ENCODE measurements at places on chromosomes 2 and 18.

- no peak overlapping the region for H3K4me3 ChIP-seq
- H3K27ac ChIP-seq: no peak overlapping the region
- H3K27me3 ChIP-seq: no peaks in the 10 kb centered on the region
Observed at GRCh38 chr2:204407204-204408014, 137.9 kb upstream of the PARD3B start.

GRCh38 chr2:33236482-33237385, 239.7 kb upstream of the RASGRP3 start:
- H3K36me3 ChIP-seq: no peaks in the 10 kb centered on the region
- no peaks in the 10 kb centered on the region for H3K4me1 ChIP-seq
- H3K27me3 ChIP-seq: no peaks in the 10 kb centered on the region
- no peak overlapping the region for H3K4me3 ChIP-seq
- no peak overlapping the region for H3K27ac ChIP-seq
- no peak for DNase-seq

DNA sequence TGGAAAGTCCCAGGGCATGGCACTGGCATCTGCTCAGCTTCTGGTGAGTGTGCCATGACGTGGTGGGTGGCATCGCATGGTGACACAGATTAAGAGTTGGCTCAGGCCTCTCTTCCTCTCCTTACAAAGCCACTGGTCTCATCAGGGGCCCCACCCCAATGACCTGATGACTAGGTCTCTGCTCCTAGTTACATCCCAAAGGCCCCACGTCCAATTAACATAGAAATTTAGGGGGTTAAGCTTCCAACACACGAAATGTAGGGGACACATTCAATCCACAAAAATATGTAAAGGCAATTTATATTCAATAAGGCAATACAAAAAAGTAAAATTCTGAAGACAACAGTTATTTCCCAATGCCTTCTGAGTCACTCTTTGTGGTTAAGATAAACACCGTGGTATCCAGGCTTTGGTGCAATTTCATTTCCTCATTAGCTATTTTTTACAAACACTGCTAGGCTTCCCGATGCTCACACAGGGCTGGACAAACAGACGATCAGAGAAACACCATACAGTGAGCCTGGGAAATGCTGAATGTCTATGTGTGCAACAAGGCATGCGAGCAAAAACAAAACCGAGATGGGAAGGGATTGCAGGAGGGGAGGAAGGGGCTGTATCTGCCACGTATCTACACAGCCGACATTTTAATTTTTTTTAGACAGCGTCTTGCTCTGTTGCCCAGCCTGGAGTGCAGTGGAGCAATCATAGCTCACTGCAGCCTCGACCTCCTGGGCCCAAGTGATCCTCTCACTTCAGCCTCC, 67.2 kb downstream of the MBP start:
- peak overlapping the region; percentile 39 for H3K27ac ChIP-seq
- H3K36me3 ChIP-seq: peaks cover 17% of the 10 kb centered on the region
- H3K27me3 ChIP-seq: no peaks in the 10 kb centered on the region
- H3K4me3 ChIP-seq: no peak overlapping the region

GRCh38 chr18:70489571-70489970, 200.7 kb downstream of the SOCS6 start:
- no peak overlapping the region for H3K4me3 ChIP-seq
- H3K27me3 ChIP-seq: no peaks in the 10 kb centered on the region
- no peak for DNase-seq
- H3K4me1 ChIP-seq: peaks cover 10% of the 10 kb centered on the region
- no peaks in the 10 kb centered on the region for H3K36me3 ChIP-seq
- H3K27ac ChIP-seq: peak overlapping the region; percentile 69

- H3K36me3 ChIP-seq: peaks cover 2% of the 10 kb centered on the region
- no peaks in the 10 kb centered on the region for H3K27me3 ChIP-seq
- DNase-seq: no peak
- H3K4me1 ChIP-seq: peaks cover 4% of the 10 kb centered on the region
- H3K27ac ChIP-seq: no peak overlapping the region
Observed at GRCh38 chr2:179555691-179556283, 291.2 kb upstream of the SESTD1 start.

- no peaks in the 10 kb centered on the region for H3K4me1 ChIP-seq
- no peaks in the 10 kb centered on the region for H3K36me3 ChIP-seq
- no peak overlapping the region for H3K4me3 ChIP-seq
- no peaks in the 10 kb centered on the region for H3K27me3 ChIP-seq
- DNase-seq: no peak
- H3K27ac ChIP-seq: no peak overlapping the region
Observed at GRCh38 chr2:190843890-190844699, 36.5 kb upstream of the GLS start.

All from liver (tissue), 10 donors.